ENCODE measurements at places on chromosomes 1 and 21.

GRCh38 chr1:169150641-169151337 lies 44.3 kb downstream of the ATP1B1 start:
- DNase-seq, result no peak

GRCh38 chr1:64701886-64702285 lies 43.0 kb upstream of the RAVER2 start:
- no peak for DNase-seq

DNA sequence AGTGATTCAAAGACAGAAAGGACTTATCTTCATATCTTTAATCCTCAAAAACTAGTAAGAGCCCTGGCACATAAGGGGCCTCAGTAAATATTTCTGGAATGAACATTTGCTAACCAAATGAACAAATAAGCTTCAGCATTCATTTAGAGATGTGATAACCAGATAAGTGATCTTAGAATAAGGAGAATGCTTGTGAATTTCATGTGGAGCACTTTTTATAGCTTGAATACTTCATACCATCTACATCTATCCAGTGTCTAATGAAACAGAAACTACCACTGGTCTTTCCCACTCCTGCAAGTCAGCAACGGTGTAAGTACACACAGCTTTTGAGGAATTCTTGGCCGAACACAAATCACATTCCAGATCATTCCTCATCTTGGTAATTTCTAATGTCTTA lies 38.5 kb downstream of the EDEM3 start:
- no peak for DNase-seq

DNA sequence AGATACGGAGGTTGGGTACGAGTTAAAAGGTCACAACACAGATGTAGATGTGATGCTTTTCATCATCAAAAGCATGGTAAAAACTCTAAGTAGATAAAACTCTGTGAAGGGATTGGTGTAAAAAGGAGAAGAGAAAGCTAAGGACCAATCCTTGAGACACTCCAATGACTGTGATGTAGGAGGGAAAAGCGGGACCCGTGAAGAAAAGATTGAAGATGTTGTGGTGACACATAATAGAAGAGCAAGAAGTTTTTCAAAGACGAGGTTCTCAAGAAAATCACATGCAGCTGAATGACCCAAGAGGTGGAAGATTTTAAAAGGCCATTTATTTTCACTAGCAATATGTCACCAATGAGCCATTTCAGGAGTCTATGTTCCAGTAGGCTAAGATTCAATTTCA lies 179.5 kb downstream of the MRPL39 start:
- no peak for DNase-seq

GRCh38 chr1:228344631-228345072 lies 62.0 kb downstream of the TRIM11 start:
- no peak for DNase-seq

DNA sequence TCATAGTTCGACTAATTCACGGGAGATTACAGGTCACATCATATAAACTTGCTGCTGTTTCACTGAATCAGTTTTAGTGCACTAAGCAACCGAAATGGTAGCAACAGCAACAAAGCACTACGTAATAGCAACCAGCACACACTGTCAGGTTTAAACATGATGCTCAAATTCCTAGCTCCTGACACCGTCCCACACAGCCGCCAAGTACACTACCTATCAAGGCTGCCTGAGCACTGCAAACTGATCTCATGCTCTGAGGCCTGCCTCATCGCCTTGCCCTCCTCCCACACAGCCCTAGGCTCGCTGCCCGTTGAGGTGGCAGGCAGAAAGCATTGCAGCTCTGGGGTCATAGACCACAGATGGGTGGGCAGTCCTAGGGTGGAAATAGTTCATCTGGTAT lies 12.4 kb downstream of the LAMC2 start:
- no peak for DNase-seq

All from activated T-cell treated with anti-CD3 and anti-CD28 coated beads for 4 hours (primary cell).